ENCODE measurements at places on chromosomes 5 and 9.

DNA sequence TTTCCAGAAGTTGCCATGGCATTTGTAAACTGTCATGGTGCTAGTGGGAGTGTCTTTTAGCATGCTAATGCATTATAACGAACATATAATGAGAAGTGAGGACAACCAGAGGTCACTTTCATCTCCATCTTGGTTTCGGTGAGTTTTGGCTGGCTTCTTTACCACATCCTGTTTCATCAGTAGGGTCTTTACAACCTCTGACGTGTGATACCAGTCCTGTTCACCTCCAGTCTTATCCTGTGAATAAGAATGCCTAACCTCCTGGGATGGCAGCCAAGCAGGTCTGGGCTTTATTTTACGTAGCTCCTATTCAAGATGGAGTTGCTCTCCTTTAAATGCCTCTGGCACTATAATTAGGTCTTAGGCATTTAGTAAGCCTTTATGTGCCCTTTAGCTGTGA lies 20.4 kb upstream of the RFK start:
- peaks cover 16% of the 10 kb centered on the region for H3K4me1 ChIP-seq
- no peak overlapping the region for H3K27ac ChIP-seq
- no peaks in the 10 kb centered on the region for H3K36me3 ChIP-seq
- H3K4me3 ChIP-seq, result no peak overlapping the region
- DNase-seq, result no peak

- H3K4me3 ChIP-seq, result no peak overlapping the region
- H3K27me3 ChIP-seq, result no peaks in the 10 kb centered on the region
- no peaks in the 10 kb centered on the region for H3K4me1 ChIP-seq
- no peaks in the 10 kb centered on the region for H3K36me3 ChIP-seq
- no peak overlapping the region for H3K27ac ChIP-seq
- no peak for DNase-seq
These were observed 466.0 kb downstream of the CAAP1 start for GRCh38 chr9:26426551-26427131.

- no peak for DNase-seq
- H3K4me1 ChIP-seq, result peaks cover 13% of the 10 kb centered on the region
- no peaks in the 10 kb centered on the region for H3K27me3 ChIP-seq
- no peaks in the 10 kb centered on the region for H3K36me3 ChIP-seq
- H3K4me3 ChIP-seq, result no peak overlapping the region
These were observed 11.9 kb downstream of the FGF18 start for GRCh38 chr5:171431251-171431777.

DNA sequence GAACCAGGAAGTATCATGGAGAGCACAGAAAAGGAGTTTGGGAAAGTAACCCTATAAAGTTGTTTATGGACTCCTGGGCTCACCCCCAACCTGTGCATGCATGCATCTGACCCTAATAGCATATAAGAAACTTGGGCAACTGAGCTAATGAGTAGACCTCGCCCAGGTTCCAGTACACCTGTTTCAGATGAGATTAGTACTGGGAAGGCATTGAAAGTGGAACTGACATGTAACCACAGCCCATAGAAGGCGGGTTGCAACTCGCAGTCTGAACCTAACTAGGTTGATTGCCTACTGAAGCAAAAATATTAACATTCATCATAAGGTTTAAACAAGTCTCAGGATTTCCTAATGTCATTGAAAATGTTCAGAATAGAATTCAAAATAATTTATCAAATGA lies 87.0 kb downstream of the WNK2 start:
- H3K27ac ChIP-seq, result no peak overlapping the region
- H3K4me3 ChIP-seq, result no peak overlapping the region
- H3K36me3 ChIP-seq, result peaks cover 28% of the 10 kb centered on the region
- no peak for DNase-seq
- H3K27me3 ChIP-seq, result peaks cover 2% of the 10 kb centered on the region

DNA sequence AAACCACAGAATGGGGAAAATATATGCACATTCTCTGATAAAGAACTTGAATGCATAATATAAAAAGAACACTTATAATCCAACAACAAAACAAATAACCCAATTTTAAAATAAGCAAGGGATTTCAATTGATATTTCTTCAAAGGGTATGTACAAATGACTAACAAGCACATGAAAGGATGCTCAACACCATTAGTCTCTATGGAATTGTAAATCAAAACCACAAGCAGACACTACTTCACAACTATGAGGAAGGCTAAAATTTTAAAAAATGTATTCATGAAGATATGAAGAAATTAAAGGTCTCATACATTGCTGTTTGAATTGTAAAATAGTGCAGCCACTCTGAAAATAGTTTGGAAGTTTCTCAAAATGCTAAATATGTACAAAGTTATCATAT lies 78.9 kb upstream of the GAS1 start:
- H3K36me3 ChIP-seq, result peaks cover 4% of the 10 kb centered on the region
- no peak overlapping the region for H3K27ac ChIP-seq
- no peak for DNase-seq
- H3K4me1 ChIP-seq, result peaks cover 25% of the 10 kb centered on the region
- no peaks in the 10 kb centered on the region for H3K27me3 ChIP-seq
- no peak overlapping the region for H3K4me3 ChIP-seq

GRCh38 chr5:9148242-9148641 lies 397.6 kb downstream of the SEMA5A start:
- H3K4me3 ChIP-seq, result no peak overlapping the region
- no peak overlapping the region for H3K27ac ChIP-seq
- H3K4me1 ChIP-seq, result no peaks in the 10 kb centered on the region
- DNase-seq, result no peak

DNA sequence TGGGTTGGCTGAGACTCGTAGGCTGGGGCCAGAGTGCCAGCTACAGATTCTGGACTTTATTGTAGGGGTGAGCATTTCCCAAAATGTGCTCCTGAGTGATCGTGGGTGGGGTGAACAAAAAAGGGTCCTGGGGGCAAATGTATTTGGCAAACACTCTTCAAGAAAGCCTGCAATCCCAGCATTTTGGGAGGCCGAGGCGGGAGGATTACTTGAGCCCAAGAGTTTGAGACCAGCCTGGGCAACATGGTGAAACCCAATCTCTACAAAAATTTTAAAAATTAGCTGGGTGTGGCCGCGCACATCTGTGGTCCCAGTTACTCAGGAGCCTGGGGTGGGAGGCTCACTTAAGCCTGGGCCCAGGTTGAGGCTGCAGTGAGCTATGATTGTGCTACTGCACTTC lies 55.5 kb upstream of the CDKN2AIPNL start:
- H3K27ac ChIP-seq, result no peak overlapping the region
- no peak for DNase-seq

DNA sequence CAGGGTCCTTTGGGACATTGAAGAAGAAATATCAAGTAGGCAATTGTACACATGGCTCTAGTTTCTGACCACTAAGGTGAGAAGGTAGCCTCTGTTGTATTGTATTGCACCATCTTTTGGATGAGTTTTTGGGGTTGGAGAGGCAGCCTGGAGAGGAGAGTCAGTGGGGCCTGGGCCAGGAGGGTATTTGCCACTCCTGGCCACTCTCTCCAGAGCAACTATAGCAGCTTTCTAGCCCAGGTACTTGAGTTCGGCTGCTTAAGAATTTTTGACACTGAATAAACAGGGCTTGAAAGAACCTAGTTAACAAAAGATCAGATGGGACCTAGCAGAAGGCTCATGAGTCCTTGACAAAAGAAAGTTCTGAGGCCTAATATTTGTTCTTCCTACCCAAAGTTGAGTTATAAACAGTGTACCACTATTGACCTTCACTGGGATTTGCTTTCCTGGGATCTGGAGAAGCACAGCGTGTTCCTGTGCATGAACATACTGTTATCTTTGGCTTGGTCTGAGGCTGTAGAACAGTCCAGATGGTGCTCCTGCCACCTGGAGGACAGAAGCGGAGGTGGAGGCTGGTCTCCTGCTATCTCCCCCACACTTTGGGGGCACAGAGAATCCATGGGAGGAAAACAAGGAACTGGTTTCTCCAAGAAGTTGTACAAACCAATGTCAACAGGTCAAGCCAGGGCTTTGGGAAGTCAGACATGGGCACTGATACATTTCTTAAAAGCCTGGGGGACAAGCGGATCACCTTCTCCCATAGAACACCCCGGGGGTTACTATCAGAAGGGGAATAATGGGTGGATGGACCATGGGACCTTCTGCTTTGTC lies 110.4 kb upstream of the LIFR start:
- no peak for DNase-seq
- H3K27ac ChIP-seq, result peak overlapping the region; percentile 20
- H3K27me3 ChIP-seq, result no peaks in the 10 kb centered on the region
- H3K4me3 ChIP-seq, result no peak overlapping the region
- H3K4me1 ChIP-seq, result peaks cover under 1% of the 10 kb centered on the region

GRCh38 chr9:37340961-37341360 lies 81.5 kb upstream of the GRHPR start:
- no peak overlapping the region for H3K4me3 ChIP-seq
- no peaks in the 10 kb centered on the region for H3K27me3 ChIP-seq
- no peaks in the 10 kb centered on the region for H3K36me3 ChIP-seq
- peaks cover 27% of the 10 kb centered on the region for H3K4me1 ChIP-seq
- no peak for DNase-seq

DNA sequence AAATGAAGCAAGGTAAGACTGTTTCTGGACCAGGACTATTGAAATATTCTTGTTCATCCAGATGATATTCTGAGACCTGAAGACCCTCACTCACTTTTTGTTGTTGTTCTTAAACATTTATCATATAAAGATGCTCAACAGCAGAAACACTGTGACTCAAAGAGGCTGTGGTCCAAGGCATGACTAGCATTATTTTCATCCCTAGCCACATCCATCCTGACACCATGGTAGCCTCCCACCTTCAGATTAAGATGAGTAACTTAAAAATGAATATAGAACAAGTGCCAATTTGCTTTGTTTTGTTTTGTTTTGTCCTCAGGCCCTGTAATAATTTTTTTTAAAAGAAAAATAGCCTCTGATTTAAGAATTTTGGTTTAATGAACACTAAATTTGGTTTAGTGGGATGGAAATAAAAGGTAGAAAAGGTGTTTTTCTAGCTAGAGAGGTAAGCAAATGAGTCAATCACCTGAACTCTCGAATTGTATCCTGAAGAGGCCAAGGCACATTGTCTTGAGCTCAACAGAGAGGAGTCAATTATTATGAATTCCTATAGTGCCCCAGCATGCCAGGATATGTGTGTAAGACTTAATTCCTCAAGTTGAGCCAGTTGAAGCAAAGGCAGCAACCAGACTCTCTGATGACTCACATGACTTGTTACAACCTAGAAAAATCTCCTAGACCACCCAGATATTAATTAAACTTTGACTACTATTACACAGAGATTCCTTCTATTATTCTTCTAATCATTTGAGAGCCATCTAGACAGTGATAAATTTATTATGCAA lies 380.1 kb upstream of the TUSC1 start:
- no peaks in the 10 kb centered on the region for H3K4me1 ChIP-seq
- H3K4me3 ChIP-seq, result no peak overlapping the region
- H3K27ac ChIP-seq, result no peak overlapping the region
- DNase-seq, result no peak

DNA sequence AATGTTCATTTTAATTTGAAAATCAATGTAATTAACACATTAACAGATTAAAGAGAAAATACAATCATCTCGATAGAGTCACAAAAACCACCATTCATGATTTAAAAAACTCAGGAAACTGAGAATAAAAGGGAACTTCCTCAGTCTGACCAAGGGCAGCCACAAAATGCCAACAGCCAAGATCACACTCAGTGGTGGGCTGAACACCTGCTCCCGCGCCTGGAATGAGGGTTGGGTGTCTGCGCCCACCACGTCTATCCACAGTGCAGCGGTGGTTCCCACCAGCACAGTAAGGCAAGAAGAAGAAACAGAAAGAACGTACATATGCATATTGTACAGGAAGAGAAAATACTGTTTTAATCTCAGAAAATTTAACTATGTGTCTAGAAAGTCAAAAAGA lies 11.7 kb upstream of the NSMF start:
- peaks cover 15% of the 10 kb centered on the region for H3K36me3 ChIP-seq
- no peak for DNase-seq
- no peaks in the 10 kb centered on the region for H3K27me3 ChIP-seq
- no peak overlapping the region for H3K27ac ChIP-seq
- H3K4me3 ChIP-seq, result no peak overlapping the region

DNA sequence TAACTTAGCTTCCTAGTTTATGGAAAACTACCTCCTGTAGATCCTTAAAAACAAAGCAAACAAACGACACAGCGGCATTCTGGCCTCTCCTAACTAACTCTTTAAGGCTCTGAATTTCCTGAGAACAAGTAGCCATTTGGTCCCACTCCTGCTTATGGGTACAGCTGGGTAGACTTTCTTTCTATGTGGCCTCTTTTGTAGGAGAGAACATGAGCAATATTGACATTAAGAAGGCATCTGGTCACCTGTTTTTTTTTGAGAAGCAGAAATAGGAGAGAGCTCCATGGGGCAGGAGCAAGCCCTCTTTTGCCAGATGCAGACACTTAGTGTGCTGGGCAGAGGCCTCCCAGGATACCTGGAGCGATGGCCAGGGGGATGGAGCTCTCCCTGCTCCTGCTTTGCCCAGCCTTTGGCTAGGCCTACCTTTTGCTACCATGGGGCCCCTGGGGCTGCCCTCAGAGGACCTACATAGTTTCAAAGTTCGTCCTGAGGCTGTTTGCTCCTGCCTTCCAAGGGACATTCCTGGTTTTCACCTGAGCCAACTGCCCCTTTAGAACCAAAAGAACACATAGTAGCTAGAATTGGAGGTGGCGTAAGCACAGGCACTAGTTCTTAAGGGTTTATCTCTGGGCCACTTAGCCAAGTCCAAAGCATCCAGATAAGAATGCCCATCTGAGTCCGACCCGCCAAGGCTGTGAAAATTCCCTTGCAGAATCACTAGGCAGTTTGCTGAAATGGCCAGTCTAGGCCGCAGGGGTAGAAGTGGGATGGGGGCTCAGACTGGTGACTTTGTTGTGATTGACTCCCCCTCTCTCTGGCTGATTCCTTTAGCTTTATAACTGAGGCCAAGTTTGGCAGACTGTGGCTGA lies 2.4 kb upstream of the STC2 start:
- DNase-seq, result no peak
- peaks cover 43% of the 10 kb centered on the region for H3K4me1 ChIP-seq
- no peak overlapping the region for H3K27ac ChIP-seq
- peaks cover 75% of the 10 kb centered on the region for H3K27me3 ChIP-seq

GRCh38 chr9:21326526-21327139 lies 8.6 kb downstream of the KLHL9 start:
- DNase-seq, result no peak
- H3K4me3 ChIP-seq, result no peak overlapping the region
- peaks cover 10% of the 10 kb centered on the region for H3K36me3 ChIP-seq
- H3K4me1 ChIP-seq, result peaks cover 13% of the 10 kb centered on the region
- no peaks in the 10 kb centered on the region for H3K27me3 ChIP-seq
- no peak overlapping the region for H3K27ac ChIP-seq

- H3K27ac ChIP-seq, result peak overlapping the region; percentile 90
- H3K4me3 ChIP-seq, result peak overlapping the region; percentile 92
- no peaks in the 10 kb centered on the region for H3K36me3 ChIP-seq
- no peak for DNase-seq
- H3K4me1 ChIP-seq, result peaks cover 41% of the 10 kb centered on the region
These were observed 941 bp downstream of the XPA start for GRCh38 chr9:97695995-97696802.

GRCh38 chr5:775961-776861 lies 8.3 kb downstream of the ZDHHC11B start:
- H3K4me3 ChIP-seq, result no peak overlapping the region
- H3K36me3 ChIP-seq, result no peaks in the 10 kb centered on the region
- H3K4me1 ChIP-seq, result no peaks in the 10 kb centered on the region
- H3K27me3 ChIP-seq, result no peaks in the 10 kb centered on the region
- DNase-seq, result no peak
- no peak overlapping the region for H3K27ac ChIP-seq

GRCh38 chr9:133162861-133163503 lies 732 bp downstream of the GBGT1 start:
- no peak overlapping the region for H3K27ac ChIP-seq
- H3K36me3 ChIP-seq, result no peaks in the 10 kb centered on the region
- H3K4me3 ChIP-seq, result peak overlapping the region; percentile 57
- peaks cover 2% of the 10 kb centered on the region for H3K27me3 ChIP-seq
- H3K4me1 ChIP-seq, result peaks cover 14% of the 10 kb centered on the region

- no peaks in the 10 kb centered on the region for H3K36me3 ChIP-seq
- no peaks in the 10 kb centered on the region for H3K27me3 ChIP-seq
- DNase-seq, result no peak
- H3K4me1 ChIP-seq, result no peaks in the 10 kb centered on the region
These were observed 37.7 kb downstream of the TSSK1B start for GRCh38 chr5:113397046-113397445.

Data from neural crest cell (in vitro differentiated cells).